Stimulated activated CD8-positive, alpha-beta memory T cell treated with anti-CD3 and anti-CD28 coated beads, Interleukin-2, amount 100 ng/mL, for 48 hours (primary cell): ENCODE measurements at places on chromosomes 1 and 21.

GRCh38 chr21:29958551-29958950 lies 18.8 kb upstream of the GRIK1 start:
- DNase-seq: no peak

GRCh38 chr1:4786055-4786454 lies 131.6 kb downstream of the AJAP1 start:
- DNase-seq: no peak

DNA sequence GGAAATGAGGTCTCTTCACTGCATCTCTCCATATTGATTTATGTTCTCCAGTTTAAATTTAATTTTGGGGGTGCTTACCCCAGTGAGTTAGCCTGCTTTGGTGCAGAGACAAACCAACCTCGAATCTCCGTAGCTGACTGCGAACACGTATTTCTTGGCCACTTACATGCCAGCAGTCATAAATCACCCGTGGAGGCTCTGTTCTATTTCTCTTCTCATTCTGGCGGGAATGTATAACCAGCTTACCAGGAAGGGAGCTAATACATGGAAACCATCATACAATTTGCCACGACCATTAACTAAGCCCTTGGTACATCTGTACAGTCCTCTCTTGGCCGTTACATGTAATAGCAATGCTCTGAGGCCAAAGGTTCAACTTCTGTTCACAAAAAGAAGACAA lies 148.0 kb downstream of the PLA2G4A start:
- no peak for DNase-seq

DNA sequence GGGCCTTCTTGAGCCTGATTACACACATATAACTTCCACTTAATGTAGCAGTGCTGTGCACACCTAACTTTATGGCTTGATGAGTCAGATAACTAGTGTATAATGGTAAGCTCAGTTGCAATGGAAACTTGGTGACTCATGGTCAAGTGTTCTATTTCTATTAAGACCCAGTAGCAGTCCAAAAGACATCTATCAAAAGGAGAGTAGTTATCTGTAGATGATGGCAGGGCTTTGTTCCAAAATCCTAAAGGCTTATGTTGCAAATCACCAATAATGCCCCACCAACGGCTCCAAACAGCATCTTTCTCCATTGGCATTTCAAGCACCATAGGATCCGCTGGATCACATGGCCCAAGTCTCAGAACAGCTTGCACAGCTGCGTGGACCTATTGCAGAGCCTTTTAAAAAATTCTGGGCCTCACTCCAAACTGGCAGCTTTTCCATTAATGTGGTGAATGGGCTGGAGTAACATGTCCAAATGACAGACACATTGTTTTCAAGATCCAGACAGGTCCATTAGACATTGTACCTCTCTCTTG lies 566.8 kb upstream of the USP24 start:
- DNase-seq: no peak

GRCh38 chr21:36321325-36322082 lies 1.5 kb downstream of the MORC3 start:
- no peak for DNase-seq

GRCh38 chr1:1764876-1765470 lies 13.3 kb downstream of the NADK start:
- no peak for DNase-seq

GRCh38 chr1:13813398-13814012 lies 113.5 kb downstream of the PRDM2 start:
- peak; percentile 42 for DNase-seq

DNA sequence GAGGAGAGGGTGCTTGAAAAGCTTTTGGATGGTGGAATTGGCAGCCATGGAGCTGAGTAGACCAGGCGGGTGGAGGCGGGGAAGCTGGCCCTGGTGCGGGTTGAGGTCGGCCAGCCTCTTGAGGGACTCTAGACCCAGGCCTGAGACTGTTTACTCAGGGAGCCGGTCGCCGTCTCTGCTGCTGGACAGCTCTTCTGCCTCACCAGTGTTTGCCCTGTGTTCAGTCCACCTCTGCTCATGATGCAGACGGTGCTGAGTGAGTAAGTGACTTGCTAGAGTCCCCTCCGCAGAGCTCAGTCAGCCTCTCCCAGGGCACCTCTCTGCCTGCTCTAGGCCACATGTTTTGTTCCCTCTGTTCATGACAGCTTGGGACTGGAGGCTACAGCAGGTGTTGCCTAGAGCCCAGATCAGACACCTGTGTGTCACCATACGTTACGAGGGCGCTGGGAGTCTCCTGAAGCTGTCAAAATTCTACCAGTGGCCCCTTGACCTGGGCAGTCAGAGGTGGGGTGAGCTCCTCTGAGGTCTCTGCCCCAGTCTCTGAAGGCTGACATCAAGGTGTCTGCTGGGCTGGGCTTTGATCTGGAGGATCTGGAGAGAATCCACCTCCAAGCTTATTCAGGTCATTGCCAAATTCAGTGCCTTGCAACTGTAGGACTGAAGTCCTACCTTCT lies 73.5 kb upstream of the WNT4 start:
- no peak for DNase-seq

GRCh38 chr1:185540295-185540694 lies 193.9 kb upstream of the HMCN1 start:
- DNase-seq: no peak

DNA sequence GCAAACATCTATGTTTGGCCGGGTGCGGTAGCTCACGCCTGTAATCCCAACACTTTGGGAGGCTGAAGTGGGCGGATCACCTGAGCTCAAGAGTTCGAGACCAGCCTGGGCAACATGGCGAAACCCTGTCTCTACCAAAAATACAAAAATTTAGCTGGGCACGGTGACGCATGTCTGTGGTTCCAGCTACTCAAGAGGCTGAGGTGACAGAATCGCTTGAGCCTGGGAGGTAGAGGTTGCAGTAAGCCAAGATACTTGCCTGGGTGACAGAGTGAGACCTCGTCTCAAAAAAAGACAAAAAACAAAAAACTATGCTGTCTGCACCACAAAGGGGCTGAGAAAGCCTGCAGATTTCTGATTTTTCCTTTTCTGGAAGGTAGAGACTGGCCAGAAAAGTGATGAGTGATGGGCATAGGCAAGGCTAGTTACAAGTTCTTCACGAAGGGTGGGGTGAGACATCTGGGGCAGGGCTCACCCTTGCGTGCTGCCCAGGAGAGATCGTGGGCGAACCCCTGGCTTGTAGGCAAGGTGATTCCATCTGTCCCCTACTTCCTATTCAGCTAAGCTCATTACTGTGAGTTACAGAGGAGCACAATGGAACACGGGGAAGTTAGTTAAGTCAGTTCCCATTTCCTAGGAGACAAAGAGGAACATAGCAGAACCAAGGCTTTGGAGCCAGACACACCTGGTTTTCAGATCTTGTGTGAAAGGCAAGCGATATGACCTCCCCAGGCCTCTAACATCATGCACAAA lies 3.2 kb downstream of the SLC2A1 start:
- DNase-seq: no peak

DNA sequence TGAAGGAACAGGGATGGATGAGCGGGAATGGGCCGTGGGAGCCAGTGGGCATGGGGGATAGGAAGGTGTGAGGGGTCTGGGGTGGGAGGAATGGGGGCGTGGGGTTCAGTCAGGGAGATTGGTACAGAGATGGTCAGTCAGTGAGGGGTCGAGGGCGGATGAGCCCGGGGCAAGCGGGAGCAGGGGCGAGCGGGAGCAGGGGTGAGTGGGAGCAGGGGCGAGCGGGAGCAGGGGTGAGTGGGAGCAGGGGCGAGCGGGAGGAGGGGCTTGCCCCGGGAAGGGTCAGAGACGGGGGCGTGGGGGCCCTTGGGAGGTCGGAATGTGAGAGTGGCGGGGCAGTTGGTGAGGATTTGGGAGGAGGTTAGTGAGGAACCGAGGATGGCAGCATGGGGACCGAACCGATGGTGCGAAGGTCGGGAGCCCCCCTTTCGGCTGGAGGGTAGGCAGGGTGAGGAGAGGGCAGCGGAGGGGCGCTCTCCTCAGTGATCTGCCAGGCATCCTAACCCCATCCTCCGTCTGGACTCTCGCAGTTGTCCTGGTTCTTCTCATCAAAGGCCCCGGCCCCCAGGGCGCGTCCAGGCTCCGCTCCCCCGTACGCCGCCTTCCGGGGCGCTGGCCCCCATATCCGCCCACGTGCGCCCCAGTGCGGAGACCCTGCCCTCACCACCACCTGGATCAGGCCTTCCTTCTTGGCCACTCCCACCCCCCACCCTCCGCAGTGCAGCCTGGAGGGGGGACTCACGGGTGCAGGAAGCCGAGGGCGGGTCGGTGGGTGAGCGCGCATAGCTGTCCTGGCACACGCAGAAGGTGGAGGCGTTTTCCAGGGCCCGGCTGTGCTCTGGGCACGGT lies 11.2 kb downstream of the EPHA10 start:
- no peak for DNase-seq

DNA sequence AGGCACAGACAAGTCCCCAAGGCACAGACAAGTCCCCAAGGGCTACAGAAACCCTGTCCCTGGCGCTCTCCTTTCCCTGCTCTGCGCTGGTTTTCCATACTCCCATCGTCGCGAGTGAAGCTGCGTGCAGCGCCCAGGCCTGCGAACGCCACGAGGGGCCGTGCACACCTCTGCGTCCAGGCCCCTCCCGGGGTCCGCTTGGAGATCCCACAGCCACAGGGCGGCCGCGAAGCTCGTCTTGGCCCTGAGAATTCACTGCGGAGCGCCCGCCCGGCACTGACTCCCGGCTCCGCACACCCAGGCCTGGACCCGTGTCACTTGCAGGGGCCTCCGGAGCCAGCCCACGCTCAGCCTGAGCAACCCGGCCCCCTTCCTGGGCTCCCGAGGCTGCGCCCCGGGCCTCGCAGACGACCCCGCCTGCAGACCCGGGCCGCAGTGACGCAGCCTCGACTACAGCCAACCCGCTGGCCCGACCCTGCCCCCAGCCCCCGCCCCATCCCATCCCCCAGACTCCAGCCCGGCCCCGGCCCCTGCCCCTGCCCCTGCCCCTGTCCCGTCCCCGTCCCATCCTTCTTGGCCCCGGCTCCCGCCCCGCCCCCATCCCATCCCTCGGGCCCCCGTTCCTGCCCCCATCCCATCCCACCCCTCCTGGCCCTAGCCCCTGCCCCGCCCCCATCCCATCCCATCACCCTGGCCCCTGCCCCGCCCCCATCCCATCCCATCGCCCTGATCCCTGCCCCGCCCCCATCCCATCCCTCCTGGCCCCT lies 841 bp downstream of the POFUT2 start:
- DNase-seq: no peak

- no peak for DNase-seq
Measured at GRCh38 chr1:111906816-111907215, 82.7 kb downstream of the KCND3 start.

DNA sequence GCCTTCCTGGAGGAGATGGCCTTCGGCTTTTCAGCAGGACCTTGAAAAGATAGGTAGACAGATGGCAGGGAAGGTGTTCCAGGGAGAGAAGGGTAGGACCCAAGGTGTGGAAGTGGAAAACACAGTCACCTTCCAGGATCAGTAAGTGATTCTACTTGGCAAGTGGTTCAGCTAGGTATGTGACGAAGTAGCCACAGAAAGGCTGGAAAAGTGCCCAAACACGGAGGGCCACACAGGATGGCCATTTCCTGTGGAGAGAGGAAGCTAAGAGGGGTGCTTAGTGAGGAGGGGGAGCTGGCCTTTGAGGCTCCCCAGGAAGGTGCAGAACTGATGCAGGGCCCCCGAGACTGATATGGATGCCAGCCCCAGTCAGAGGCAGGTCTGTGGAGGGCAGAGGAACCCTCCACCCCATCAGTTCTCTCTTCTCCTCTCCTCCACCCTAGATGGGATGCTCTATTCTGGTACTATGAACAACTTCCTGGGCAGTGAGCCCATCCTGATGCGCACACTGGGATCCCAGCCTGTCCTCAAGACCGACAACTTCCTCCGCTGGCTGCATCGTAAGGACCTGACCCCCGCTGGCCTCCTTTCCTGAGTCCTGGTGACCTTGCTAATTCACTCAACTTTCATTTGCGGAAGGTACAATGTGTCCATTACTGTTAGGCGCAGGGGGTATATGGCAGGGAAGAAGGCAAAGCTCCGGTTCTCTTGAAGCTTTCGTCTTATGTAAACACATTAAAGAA lies 6.8 kb downstream of the SEMA4A start:
- no peak for DNase-seq

- no peak for DNase-seq
Measured at GRCh38 chr1:29193879-29194455, 12.3 kb upstream of the SRSF4 start.

GRCh38 chr21:34877485-34878128 lies 171.5 kb downstream of the RUNX1 start:
- no peak for DNase-seq

DNA sequence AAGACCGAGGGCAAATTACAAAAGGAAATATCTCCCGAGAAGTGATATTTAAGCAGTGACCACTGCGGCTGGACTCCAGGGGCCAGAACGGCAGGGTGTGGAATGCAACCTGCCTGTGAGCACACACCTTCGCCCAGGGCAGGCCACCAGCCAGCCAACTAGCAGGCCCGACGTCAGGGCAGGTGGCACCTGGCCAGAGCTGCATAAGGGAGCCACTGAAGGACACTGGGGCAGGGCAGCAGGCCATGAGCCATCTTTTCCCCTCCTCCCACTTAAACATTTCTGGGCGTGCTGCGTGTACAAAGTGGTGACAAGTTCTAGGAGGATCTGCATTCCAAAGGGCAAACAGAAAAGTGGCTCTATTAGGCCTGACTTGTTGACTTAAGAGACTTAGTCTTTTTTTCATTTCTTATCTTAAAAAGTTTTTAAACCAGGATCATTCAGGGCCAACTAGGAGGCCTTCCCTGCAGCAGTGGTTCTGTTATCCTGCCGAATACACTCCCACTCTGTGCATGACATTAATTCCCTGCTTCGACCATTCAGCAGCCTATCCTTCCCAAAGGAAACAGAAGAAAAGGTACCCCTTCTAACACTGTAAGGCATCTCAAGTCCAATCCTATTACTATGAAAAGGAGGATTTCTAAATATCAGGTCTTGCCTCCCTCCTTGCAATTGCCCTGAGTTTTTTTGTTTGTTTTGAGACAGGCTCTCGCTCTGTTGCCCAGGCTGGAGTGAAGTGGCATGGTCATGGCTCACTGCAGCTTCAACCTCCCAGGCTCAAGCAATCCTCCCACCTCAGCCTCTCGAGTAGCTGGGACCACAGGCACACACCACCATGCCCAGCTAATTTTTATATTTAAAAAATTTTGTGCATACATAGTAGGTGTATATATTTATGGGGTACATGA lies 96.3 kb downstream of the BCAR3 start:
- no peak for DNase-seq

DNA sequence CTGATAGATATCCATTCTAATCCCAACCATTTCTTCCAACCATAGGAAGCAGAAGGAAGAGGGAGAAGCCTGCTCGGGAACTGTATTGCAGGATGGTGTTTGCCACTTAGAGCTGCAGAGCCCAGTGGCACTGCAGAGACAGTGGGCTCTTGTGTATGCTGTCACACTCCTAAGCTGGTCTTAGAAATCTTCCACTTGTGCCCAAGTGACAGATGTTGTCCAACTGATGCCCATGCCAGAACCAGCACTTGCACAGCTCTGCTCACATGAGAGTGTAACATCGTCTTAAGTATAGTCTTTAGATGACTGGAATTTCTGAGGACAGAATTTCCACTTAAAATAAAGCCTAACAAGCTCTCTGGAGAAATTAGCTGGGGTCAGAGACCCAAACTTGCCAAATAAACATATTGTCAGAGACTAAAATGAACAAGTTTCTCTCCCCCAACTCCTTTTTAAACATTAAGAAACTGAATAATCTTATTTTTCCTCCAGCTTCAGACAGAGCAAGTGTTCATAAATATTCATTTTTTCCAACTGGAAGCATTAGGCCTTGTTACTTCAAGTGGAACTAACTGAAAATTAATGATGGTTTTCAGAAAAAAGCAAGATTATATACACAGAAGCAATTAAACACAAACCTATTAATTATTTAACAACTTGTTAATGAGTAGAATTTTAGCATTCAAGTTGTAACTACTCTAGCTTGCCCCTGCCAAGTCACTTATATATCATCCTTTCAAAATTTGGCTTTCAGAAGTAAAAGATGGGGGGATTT lies 577.3 kb downstream of the AJAP1 start:
- DNase-seq: no peak

GRCh38 chr1:18962121-18962721 lies 5.7 kb upstream of the IFFO2 start:
- no peak for DNase-seq
